ENCODE measurements at places on chromosomes 12 and 14.

DNA sequence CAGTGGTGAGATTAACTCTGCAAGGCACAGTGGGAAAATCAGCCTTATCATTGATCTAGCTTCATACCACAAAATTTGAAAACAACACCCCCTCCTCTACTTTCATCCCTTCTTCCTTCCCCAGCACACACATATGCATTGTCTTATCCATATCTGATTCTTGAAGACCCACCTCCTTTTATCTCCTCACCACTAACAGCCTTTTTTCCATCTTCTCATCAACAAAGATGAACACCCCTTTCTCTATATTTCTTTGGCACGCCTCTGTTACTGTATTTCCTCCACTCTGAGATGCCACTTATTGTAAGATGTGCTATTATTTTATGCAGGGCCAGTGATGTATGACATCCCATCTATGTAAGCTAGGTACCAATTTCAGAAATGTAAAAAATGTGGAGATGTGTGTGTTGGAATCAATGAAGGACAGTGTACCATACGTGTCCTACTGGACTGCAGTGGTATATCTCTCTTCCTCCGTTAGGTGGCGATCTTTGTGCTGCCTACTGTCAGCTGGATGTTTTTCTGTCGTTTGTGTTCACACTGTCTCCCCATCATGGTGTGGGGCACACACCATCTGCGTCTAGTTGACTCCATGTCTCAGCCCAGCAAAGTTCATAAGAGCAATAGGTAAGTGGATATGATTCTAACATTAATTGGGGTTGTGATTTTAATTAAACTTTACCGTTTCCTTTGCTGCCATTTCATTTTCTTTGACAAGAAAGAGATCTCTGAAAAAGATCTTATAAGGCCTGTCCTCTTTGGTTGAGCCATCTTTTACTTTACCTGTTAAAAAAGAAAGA lies 24.0 kb downstream of the CCDC38 start:
- DNase-seq = peak; percentile 56

DNA sequence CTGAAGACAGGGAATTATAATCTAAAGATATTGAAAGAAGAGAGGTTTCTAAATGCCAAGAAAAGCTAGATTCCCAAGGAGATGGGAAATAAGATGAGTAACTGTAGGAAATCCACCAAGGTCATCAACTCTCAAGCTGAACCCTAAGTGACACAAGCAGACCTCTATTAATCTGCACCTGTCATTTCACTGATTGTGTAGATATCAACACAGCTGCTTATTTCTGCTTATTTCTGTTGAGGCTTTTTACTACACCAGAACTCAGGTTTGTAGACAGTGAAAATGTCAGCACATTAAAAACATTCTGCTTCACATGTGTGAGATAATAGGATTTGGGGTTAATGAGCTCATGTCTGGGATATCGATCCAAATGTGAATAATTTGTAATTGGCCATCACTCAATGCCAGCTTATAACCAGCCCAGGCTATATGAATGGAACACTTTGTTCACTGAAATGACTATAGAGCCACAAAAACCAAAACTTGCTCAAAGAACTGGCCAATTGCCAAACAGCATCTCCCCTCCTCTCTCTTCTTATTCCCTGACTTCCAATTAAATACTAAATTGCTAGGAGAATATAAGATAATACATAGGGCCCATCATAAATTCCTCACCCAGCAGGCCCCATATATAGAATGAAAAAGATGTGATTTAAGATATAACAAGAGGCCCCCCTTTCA lies 188.7 kb upstream of the ARID2 start:
- no peak for DNase-seq

- peak; percentile 74 for DNase-seq
These were observed 34.9 kb downstream of the KRT80 start for GRCh38 chr12:52156757-52157565.

GRCh38 chr14:103126873-103127304 lies 3.6 kb downstream of the TNFAIP2 start:
- no peak for DNase-seq

DNA sequence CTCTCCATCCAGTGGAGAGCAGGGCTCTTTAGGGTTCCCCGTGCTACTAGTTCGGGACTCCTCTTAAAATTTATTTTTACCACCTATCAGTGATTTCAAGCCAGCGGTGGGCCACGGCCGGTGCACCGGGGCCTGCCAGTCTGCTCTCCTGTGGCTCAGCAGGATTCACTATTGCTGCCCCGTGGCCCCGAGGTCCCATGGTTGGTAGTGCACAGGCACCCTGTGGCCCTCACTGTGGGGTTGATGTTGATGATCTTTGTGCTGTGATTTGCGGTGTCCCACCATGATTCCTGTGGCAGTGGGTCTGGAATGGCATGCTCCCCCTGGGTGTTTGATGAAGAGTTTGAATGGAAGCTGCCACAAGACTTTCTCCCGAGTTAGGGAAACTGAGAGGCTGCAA lies 12.6 kb upstream of the MEG3 start:
- DNase-seq = no peak

- no peak for DNase-seq
These were observed 12.7 kb upstream of the TMCC3 start for GRCh38 chr12:94663071-94663470.

DNA sequence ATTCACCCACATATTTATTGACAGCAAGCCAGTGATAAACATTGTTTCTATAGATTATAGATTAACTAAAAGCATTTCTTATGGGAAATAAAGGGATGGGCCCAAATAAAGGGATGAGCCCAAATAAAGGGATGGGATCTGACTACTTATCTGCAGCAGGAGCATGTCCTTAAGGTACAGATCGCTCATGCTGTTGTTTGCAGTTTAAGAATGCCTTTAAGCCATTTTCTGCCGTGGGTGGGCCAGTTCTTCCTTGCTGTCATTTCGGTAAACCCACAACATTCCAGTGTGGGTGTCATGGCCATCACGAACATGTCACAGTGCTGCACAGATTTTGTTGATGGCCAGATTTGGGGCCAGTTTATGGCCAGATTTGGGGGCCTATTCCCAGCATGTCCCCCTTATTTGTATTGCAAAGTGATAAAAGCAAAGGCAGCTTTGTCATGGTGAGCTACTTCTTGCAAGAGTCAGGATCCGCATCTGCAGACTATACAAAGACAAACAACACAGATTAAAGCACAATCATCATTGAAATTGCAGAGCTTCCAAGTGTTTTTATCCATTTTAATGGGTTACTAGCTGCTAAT lies 700.7 kb downstream of the LRFN5 start:
- no peak for DNase-seq

DNA sequence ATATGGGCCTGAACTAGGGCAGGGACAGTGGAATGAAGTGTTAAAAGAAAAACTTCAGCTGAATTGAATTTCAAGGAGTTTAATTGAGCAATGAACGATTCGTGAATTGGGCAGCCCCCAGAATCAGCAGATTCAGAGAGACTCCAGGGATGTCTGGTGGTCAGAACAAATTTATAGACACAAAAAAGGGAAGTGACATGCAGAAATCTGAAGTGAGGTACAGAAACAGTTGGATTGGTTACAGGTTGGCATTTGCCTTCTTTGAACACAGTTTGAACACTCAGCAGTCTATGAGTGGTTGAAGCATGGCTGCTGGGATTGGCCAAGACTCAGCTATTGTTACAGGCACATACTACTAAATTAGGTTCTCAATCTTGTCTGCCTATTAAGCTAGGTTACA lies 9.7 kb upstream of the TBPL2 start:
- peak; percentile 78 for DNase-seq

All from KBM-7 (cell line).